ENCODE measurements at places on chromosomes 13 and 19.

DNA sequence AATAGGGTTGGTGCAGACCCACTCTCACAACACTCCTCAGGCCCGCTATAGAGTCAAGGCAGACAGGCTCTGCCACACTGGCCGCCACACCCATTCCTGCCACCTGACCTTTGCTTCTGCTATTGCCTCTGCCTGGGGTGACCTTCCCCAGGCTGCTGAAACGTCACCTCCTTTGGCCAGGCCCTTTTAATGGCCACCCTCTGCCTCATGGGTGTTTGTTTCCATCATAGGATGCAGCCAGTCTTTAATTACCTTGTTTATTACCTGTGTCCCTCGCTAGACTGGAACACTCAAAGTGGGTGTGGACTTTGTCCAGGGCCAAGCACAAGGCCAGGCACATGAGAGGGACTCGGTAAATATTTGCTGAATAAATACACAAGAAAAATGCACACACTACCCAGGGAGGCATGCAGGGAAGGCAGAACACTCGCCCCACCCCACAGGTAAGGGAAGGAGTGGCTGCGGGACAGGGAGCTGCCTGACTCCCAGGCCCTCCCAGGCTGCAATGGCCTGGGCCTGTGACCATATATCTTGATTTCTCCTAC lies 3.2 kb downstream of the LSM4 start:
- DNase-seq = no peak

DNA sequence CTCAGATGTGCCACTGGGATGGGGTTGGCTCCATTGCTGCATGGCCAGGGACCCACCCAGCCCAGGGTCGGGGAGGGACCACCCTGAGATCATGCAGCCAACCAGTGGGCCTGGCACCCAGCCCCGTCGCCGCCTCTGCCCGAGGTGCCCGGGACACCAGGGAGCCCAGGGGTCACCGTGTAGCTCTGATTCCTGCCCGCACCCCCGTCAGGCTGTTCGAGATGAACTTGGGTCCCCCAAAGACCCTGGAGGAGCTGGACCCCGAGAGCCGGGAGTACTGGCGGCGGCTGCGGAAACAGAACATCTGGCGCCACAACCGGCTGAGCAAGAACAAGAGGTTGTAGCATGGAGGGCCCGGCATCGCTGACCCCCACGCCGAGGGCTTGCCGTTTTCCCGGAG lies 4.6 kb downstream of the MRPL54 start:
- no peak for DNase-seq

GRCh38 chr19:29805031-29805965 lies 6.5 kb upstream of the CCNE1 start:
- DNase-seq = no peak

DNA sequence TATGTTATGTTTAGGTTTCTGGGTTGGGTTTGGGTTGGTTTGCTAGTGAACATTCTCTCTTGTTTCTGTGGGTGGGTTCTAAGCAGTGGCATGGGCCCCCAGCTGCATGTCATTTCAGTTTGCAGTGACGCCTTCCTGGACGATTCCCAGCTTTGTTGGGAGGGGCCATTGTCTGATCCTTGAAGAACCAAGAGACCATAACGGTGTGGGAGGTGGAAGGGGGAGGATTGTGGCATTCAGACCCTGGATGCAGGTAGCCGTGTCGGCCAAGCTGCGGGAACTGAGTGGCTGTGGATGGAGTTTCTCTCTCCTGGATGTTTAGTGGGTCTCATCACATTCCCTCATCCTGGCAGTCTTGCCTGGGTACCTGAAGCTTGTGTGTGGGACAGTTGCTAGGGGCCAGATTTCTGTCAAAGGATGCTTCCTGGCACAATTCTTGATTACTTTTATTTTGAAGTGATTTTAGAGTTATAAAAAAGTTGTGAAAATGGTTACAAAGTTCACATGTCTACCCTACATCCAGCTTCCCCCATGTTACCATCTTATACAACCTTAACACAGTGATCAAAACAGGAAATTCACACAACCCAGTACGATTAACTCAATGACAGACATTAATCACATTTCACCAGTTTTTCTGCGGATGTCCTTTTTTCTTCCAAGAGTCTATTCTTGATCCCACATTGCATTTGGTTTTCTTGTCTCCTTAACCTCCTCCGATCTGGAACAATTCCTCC lies 123.8 kb downstream of the SIPA1L3 start:
- DNase-seq = no peak

DNA sequence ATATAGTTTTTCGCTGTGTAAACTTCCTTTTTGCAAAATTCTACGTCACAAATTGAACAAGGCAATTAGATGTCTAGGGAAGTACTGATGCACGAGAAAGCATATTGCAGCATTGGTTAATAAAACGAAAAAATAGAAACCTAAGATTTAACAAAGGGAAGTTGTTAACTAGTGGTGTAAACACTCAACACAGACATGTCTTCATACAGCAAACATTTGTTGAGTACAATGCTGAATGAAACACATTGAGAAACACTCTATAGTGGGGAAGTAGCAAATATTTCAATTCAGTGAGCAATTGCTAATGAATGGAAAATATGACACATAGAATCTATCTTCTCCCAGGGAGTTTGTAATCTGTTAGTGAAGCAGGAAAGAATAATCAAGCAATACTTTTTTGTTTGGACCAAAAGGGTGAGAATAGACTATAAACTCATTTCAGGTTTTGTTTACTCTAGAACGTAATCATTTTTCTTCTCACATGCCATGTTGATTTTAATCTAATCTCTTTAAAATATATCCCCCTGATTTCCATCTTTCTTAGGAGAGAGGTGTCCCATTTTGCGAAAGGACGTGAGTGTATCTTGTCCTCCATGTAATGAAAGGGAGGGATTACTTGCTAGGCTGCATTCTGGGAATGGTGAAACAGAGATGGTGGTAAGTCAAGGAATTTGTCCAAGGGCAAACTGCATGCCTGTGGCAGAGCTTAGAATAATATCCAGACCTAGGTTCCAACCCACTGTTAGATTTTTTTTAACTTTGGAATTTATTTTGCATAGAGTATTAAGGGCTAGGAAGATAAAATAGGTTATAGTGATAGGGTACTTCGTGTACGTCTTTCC lies 1.7 kb upstream of the ANKRD10 start:
- no peak for DNase-seq

- peak; percentile 30 for DNase-seq
Observed at GRCh38 chr13:27533155-27533643, 82.8 kb upstream of the MTIF3 start.

DNA sequence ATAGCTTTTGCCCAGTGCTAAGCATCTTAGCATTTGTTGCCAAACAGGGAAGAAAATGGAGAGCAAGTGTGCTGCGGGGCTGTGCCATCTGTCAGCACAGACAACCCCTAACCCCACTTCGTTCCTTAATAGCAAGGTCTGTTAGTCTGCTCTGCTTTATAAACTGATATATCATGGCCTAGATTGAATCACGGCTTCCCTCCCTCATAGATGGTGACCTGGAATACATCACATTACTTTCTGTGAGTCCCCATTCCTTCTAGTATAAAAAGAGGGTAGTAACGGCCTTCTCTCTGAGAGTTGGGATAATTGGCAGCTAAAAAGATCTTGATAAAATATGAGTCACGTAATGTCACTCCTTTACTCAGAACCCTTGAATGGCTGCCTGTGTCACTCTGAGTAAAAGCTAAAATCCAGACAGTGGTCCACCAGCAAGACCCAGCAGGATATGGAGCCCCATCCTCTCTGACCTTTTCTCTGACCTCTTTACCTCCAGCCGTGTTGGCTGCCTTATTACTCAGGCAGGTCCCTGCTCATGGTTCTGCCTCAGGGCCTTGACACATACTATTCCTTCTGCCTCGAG lies 151.7 kb downstream of the DLEU7 start:
- DNase-seq = no peak

DNA sequence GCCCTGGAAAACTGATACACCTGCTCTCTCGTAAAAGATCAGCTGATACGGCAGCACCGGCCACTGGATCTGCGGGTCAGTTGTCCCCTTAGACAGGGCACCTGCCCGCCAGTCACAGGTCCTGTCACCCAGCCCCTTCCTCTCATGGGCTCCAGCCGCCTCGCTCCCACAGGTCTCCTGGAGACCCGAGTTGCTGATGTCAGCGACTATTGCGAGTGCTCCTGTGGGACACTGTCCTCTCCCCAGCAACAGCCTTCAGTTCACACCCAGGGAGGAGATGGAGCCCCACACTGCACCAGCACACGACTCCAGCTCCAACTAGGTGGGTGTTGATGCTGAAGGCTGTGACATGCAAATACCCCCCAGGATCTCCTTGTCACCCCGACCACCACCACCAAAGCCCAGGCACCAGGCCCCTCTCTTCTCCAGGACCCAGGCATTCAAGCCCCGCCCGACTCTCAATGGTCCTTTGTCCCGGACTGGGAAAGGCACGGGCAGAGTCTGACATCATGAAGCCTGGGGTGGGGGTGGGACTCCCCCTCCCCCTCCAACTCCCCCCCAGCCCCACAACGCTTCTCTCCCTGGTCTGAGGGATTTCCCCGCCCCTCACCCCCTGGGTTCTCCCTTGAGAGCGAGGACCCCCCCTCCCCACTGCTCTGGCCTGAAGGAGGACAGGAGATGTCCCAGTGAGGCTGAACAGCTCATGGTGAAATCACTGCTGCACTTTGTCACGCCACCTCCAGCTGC lies 1.4 kb upstream of the MAG start:
- DNase-seq = no peak

- DNase-seq = no peak
Observed at GRCh38 chr13:31053091-31053490, 108.6 kb downstream of the HSPH1 start.

- DNase-seq = no peak
Observed at GRCh38 chr13:114129649-114130062, 2.8 kb downstream of the RASA3 start.

- DNase-seq = no peak
Observed at GRCh38 chr13:33483471-33483870, 197.9 kb upstream of the STARD13 start.
